GM10248 (cell line): ENCODE measurements at places on chromosomes 13 and 19.

GRCh38 chr13:61913183-61913582 is 497.5 kb upstream of the PCDH20 start:
- no peak for DNase-seq

GRCh38 chr13:68380041-68380973 is 1150.2 kb upstream of the PCDH9 start:
- no peak for DNase-seq

- no peak for DNase-seq
Measured at GRCh38 chr13:52022356-52022755, 2.1 kb upstream of the UTP14C start.

- DNase-seq, result no peak
Measured at GRCh38 chr13:73778242-73778864, 355.9 kb downstream of the KLF12 start.

GRCh38 chr19:3140667-3141038 is 4.8 kb downstream of the GNA15 start:
- DNase-seq, result no peak

DNA sequence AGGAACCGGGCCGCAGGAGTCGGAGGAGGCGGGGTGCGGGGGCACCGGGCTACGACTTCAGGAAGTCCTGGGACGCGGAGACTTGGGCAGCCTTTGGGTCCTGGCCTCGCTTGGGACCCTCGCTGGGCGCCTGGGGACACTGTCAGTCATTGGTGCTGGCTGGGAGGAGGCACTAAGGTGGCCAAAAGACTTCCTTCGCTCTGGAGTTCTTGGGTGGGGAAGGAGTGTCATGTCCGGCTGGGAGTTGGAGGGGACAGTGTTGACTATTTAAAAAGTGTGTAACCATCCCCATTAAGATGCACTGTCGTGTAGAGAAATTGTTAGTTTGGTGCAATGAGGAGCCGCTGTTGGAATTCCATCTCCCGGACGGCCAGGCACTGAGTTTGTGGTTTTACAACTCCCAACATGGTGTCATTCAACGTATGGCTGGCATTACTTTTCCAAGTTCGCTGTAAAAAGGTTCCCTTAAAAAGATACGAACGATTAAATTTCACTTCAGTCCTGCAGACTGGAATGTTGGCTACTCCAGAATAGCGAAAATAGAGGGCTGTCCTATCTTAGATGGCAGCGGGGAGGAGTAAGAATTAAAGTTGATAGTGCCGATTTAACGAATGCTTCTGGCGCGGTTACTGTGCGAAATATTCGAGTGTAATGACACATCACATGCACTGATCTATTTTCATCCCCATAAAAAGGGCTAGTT is 776 bp downstream of the DNAJC3 start:
- DNase-seq, result no peak

DNA sequence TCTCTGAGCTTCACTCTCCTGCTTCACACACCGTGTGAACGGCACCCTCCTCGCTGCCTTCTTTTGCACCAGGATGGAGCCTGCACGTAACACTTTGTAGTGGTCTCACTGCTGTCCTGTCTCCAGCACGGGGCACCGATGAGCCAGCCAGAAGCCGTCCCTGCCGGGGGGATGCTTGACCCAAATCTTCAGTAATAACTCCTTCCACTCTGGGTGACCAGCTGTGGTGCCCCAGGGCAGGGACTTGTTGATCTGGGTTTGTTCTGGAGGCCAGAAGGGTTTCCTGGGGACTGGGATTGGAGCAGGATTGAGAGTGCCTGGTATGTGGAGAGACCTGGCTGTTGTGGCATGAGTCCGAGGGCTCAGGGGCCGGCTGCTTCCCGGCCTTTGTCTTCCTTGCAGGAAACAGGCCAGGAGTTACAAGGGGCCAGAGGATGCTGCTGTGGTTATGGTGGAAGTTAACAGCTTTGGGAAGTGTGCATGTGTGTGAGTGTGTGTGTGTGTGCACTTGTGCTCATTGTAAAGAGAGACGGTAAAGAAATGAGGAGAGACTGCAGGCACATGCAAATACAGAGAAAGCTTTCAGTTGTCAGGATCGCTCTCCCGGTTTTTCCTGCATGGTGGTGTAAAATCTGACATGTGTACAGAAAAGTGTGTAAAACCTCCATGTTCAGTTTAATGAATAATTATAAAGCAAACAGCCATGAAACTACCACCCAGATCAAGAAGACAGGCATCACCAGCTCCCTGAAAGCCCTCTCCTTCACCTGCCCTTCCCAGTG is 18.9 kb downstream of the PAK4 start:
- no peak for DNase-seq

- DNase-seq, result no peak
Measured at GRCh38 chr19:37059142-37059541, 19.1 kb upstream of the ZNF420 start.

- DNase-seq, result no peak
Measured at GRCh38 chr13:37753776-37754175, 115.8 kb downstream of the TRPC4 start.

DNA sequence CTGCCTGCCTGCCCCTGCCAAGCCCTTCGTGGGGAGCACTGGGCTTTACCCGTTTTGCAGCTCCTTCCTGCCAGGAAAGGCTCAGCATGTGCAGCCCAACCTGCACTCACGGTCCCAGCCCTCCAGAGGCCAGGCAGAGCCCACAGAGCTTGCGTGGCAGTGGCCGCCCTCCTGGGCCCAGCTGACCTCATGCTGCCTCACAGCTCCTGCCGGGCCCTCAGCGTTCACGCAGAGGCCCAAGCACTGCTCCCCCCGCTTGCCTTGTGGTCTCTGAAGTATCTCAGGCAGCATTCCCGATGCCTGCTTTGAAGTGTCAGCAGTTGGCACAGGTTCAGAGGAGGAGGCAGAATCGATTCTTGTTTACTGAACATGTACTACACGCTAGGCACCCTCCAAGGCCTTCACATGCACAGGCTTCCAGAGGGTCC is 32.5 kb downstream of the CAPN12 start:
- no peak for DNase-seq

- DNase-seq, result peak; percentile 68
Measured at GRCh38 chr19:4914736-4915501, 5.6 kb downstream of the UHRF1 start.

- no peak for DNase-seq
Measured at GRCh38 chr19:28471731-28472510, 741.0 kb downstream of the UQCRFS1 start.

- DNase-seq, result no peak
Measured at GRCh38 chr13:111359237-111359915, 38.9 kb downstream of the TEX29 start.

DNA sequence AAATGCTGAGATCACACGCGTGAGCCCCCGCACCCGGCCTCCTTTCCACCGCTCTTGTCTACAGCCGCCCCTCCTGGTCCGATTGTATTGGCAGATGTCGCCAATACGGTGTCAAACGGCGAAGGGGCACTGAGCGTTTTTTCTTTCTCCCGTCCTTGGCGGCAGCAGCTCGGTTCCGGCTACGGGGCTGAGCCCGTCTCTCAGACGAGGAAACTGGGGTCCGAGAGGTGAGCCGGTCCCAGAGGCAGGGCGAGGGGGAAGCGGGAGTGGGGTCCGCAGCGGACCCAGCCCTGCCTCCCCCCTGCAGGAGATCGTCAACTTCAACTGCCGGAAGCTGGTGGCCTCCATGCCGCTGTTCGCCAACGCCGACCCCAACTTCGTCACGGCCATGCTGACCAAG is 20.4 kb downstream of the POLRMT start:
- DNase-seq, result no peak

GRCh38 chr19:11813703-11814028 is 407 bp upstream of the ZNF440 start:
- DNase-seq, result no peak

GRCh38 chr13:102020611-102021216 is 381.1 kb downstream of the FGF14 start:
- DNase-seq, result no peak

DNA sequence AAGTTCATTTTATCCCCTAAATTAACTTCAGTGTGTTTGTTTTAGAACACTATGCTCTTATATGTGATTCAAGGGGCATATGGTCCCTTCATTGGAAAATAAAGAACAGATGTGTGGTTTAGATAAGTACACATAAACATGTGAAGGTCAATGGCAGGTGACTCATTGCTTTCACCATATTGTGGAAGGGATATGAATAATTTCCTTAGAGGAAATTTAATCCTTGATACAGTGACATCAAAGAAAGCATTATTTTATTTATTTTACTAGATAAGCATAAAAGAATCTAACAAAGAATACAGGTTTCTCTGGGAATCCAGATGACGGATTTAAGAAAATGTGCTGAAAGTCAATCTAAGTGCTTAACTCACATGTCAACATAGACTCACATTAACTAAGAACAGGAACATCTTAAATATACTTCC is 373.5 kb downstream of the KCTD12 start:
- DNase-seq, result no peak

DNA sequence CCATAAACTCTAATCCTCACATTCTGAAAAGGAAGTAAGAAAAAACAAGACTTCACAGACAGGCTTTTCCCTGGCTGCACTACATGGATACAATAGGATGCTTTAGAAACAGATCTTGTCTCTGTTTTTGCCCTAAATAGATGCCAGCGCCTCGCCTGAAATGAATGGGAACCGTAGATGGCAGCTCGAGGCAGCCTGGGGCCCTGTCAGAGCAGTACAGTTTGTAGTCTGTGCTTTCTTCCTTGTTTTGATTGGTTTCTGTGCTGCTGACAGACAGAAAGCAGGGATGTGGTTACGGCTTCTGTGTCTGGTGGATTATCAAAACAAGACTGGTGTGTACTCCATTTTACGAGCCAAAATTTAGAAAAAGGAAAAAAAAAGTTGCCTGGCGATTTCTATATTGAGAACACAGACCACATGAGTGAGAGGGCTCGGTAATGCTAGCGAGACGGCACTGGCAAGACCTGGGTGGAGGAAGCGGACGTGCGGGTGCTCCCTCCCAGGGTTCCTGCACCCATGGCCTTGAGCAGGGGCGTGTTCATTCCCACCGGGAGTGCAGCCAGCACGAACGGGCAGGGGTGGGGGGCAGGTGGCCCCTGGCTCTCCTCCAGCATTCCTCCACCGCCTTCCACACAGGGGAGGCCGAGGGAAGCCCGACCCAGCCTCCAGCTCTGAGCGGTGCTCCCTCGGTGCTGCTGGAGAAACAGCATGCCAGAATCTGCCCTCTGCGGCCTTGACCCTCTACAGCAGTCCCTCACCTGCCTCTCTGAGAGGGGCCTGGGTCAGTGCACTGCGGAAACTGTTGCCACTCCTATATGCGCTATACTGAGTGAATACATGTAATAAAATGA is 37.6 kb upstream of the C1QTNF9 start:
- DNase-seq, result peak; percentile 67

- DNase-seq, result no peak
Measured at GRCh38 chr13:34822650-34823049, 119.4 kb upstream of the NBEA start.

DNA sequence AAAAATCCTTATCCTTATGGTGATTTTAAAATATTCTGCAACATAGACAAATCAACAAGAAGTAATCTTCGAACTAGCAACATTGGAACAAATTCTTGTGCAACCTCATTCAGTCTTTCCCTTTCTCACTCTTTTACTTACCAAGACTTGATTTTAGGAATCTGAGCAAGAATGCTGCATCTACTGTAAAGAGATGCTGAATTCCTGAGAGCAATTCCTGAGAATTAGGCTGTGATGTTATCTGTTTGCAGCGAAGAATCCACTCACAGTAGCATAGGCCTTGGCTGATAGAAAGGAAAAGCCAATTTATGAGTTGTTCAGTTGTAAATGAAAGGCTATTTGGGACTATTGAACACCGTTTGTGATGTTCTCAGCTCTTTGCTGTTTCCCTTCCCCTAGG is 144.3 kb downstream of the CRYL1 start:
- no peak for DNase-seq

- DNase-seq, result no peak
Measured at GRCh38 chr13:100473501-100474044, 115.0 kb downstream of the GGACT start.

GRCh38 chr13:95605448-95606125 is 38.9 kb downstream of the DZIP1 start:
- DNase-seq, result no peak

DNA sequence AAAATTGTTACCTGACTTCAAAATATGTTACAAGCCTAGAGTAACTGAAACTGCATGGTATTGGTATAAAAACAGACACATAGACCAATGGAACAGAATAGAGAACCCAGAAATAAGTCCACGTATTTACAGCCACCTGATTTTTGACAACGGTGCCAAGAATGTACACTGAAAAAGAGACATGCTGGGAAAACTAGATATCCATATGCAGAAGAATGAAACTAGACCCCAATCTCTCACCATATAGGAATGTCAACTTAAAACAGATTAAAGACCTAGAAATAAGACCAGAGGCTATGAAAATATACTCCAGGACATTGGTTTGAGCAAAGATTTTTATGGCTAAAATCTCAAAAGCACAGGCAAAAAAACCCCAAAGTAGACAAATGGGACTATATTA is 76.5 kb downstream of the LATS2 start:
- no peak for DNase-seq

DNA sequence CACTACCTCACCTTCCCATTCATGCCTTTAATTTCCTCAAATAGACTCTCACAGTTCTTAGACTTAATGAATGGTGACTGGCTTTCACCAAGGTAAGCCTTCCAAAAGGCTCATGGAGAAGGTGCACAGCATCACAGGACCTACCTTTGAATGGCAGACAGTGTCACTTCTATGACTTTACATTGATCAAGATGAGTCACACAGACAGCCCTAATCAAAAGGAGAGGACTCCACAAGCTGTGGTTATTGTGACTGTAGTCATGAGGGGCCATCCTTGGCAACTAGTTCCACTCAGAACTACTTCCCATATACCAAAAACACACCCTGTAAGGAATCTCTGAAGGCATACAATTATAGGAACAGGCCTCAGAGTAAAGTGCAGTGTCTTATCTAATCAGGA is 5.9 kb downstream of the LGALS16 start:
- DNase-seq, result no peak

DNA sequence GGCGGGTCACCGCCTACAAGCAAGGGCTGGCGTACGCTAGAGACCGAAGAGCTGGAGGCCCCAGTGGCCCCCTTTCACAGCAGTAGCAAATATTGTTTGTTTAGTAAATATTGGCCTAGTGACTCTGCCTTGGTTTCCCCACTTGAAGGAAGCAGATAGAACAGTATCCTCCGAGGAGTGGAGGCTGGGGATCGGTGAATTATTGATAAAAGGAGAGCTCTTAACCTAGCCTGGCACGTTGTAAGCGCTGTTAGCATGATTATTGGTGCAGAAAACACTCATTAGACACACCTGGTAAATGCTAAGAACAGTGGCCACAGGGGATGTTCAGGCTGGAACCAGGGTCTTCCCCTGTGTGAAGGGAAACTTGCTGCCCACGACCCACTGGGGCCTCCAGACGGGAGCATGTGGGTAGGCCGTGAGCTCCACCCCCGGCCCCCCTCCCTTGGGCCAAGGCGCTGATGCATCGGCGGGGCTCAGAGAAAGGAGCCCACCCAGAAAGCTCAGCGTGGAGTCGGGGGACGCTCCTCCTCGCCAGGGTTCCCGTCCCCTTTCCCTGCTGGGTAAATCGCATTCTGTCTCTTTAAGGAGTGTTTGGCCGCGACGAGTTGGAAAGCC is 2.3 kb downstream of the IER2 start:
- DNase-seq, result no peak

GRCh38 chr19:2578391-2578890 is 102.5 kb downstream of the GADD45B start:
- DNase-seq, result no peak

GRCh38 chr13:70380809-70381208 is 272.6 kb upstream of the KLHL1 start:
- no peak for DNase-seq

- no peak for DNase-seq
Measured at GRCh38 chr19:15170345-15170744, 30.4 kb downstream of the NOTCH3 start.

GRCh38 chr13:45328661-45329111 is 12.3 kb downstream of the TPT1 start:
- DNase-seq, result no peak

GRCh38 chr13:77533875-77534788 is 1.4 kb upstream of the SCEL start:
- DNase-seq, result no peak
